Effector memory CD8-positive, alpha-beta T cell (primary cell): ENCODE measurements at places on chromosomes 1 and 21.
A peak's percentile ranks its signal among the peaks of the same experiment; 100 is the strongest.

GRCh38 chr1:29550119-29550841 is 314.0 kb downstream of the PTPRU start:
- H3K4me1 ChIP-seq: no peaks in the 10 kb centered on the region
- no peak overlapping the region for H3K27ac ChIP-seq
- H3K27me3 ChIP-seq: peaks cover 11% of the 10 kb centered on the region
- no peak overlapping the region for H3K4me3 ChIP-seq

DNA sequence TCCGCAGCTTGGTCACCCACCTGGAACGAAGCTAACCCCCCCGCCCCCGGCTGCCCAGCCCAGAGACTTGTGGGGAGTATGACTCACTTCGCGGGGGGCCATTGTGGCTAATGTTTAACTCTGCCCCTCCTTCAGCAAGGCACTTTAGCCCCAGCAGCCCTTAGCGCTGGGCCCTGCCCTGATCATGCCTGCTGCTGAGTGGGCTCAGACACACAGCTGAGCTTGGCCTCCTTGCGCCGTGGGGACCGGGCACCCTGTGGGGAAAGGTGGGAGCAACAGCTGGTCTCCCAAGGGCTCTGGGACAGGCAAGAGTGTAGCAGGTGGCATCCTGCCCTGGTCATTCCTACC is 6.3 kb upstream of the LAD1 start:
- H3K27me3 ChIP-seq: no peaks in the 10 kb centered on the region
- peaks cover 6% of the 10 kb centered on the region for H3K4me1 ChIP-seq
- peaks cover 3% of the 10 kb centered on the region for H3K36me3 ChIP-seq

DNA sequence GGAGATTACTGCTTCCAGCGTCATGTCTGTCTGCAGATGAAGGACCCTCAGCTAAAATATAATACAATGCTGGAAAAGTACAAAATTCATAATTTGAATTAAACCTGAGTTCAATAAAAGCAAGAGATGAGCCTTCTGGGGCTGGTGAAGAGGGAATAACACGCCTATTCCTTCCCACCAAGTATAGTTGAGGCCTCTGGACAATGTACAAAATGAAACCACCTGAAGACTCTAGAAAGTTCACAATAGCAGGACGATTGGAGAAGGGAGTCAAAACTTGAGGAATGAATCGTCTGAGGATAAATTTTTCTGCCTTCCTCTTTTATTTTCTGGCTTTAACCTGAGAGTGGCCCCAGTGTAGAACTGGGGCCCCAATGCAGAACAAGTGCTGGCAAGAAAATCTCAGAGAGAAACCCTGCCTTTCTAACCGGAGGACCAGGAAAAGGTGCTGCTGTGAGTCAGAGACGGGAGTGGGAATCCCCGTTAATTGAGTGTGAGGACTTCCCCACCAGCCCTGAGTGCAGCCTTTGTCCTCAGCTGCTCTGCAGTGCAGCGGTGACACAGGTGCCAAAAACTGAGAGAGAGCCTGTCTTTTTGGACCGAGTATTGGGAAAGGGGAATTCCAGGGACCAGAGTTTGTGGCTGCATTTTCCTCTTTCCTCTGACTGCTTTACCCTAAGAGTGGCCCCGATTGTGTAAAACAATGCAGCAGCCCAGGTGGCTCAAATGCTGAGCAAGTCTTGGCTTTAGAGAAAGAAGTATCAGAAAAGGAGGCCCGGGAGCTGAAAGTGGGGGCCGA is 264.9 kb downstream of the DYRK1A start:
- no peak overlapping the region for H3K4me3 ChIP-seq
- H3K36me3 ChIP-seq: no peaks in the 10 kb centered on the region
- no peak overlapping the region for H3K27ac ChIP-seq
- DNase-seq: no peak
- no peaks in the 10 kb centered on the region for H3K4me1 ChIP-seq

DNA sequence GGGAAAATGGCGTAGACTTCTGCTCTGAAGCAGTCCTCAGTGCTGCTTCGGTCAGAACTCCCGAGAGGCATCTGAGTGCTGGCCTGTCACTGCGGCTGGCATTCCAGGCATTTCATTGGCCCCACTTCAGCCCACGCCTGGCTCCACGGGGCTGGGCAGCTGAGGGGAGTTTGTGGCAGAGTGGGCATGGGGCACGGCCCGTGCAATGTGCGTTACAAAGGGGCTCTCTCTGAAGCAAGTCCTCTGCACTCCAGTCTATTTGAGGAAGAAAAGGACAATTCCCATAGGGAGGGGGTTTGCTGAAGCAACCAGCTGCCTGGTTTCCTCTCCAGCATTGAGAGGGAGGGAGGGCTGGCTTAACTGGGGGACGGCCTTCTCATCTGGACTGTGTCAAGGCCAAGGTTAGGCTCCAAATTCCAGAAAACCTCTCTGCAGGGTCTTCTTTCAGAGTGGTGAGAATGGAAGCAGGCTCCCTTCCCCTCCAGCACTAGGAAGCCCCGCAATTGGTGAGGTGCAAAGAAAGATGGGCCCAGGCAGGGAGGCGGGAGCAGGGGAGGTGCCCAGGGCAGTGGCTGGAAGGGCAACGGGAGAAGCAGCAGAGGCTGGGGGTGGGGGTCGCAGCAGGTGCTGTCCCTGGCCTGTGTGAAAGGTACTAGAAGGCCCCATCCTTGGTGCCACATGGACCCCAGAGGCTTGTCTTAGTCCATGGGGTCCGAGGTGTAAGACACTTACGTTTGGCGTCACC is 21.1 kb upstream of the GPR157 start:
- H3K36me3 ChIP-seq: peaks cover 4% of the 10 kb centered on the region
- no peaks in the 10 kb centered on the region for H3K4me1 ChIP-seq
- peaks cover 8% of the 10 kb centered on the region for H3K27me3 ChIP-seq
- H3K27ac ChIP-seq: no peak overlapping the region
- no peak for DNase-seq

GRCh38 chr1:10539411-10540043 is 64.8 kb downstream of the PEX14 start:
- H3K27me3 ChIP-seq: no peaks in the 10 kb centered on the region
- peak overlapping the region; percentile 15 for H3K4me3 ChIP-seq
- no peak for DNase-seq
- H3K27ac ChIP-seq: peak overlapping the region; percentile 3

- peaks cover 6% of the 10 kb centered on the region for H3K36me3 ChIP-seq
- peaks cover 22% of the 10 kb centered on the region for H3K27me3 ChIP-seq
- H3K4me1 ChIP-seq: no peaks in the 10 kb centered on the region
- no peak overlapping the region for H3K27ac ChIP-seq
Observed at GRCh38 chr1:207603777-207604176, 41.2 kb upstream of the CR1L start.

DNA sequence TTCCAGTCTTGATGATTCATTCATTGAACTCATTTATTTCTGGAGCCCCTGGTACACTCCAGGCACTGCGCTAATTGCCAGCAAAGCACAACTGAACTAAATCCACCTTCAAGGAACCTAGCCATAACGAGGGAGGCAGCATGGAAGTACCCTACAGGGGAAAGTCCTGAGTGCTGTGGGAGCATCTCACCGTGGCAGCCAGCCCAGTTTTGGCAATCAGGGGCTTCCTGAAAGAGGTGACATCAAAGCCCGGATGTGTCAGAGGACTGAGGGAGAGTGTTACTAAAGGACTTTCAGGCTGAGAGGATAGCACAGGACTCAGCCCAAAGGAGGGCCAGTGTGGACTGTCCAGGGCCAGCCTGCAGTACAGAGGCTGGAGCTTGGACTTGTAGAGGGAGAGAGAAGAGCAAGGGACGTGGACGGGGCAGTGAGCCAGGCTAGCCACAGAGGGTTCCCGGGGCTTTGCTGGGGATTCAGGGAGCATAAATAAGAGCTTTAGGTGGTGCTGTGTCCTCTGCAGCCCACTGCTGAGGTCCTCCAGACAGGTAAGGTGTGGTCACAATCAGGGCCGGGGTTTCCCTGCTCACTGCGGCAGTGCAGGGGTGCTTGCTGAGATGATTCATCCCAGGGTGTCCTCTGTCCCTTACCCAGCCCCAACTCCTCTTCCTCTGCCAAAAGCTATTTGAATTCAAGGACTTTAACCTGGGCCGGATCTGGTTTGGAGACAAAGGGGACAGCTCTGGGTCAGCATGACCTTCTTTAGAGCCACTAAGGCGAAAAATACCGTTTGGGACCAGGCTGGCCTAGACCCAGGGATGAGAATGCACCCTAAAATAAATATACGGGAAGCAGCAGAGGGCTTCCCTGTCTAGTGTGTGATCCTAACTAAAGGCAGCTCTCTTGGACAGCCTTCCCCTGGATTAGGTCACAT is 128.3 kb downstream of the EDEM3 start:
- peaks cover 2% of the 10 kb centered on the region for H3K36me3 ChIP-seq
- H3K27ac ChIP-seq: no peak overlapping the region
- no peak for DNase-seq
- peaks cover 6% of the 10 kb centered on the region for H3K27me3 ChIP-seq

GRCh38 chr21:28344985-28345384 is 647.7 kb downstream of the LTN1 start:
- H3K36me3 ChIP-seq: no peaks in the 10 kb centered on the region
- H3K27ac ChIP-seq: no peak overlapping the region
- H3K4me3 ChIP-seq: no peak overlapping the region
- no peak for DNase-seq
- H3K27me3 ChIP-seq: no peaks in the 10 kb centered on the region
- H3K4me1 ChIP-seq: no peaks in the 10 kb centered on the region
